Aorta (tissue), 5 donors: ENCODE measurements at places on chromosomes 2 and 18. TPM values are rescaled to one million over a fixed set of nuclear protein-coding genes. Genes with fewer than 3 reads are reported as not detected.
A peak's percentile ranks its signal among the peaks of the same experiment; 100 is the strongest.

- H3K27ac ChIP-seq, result peak overlapping the region; percentile 8
- H3K4me3 ChIP-seq, result no peak overlapping the region
- no peaks in the 10 kb centered on the region for H3K27me3 ChIP-seq
- H3K36me3 ChIP-seq, result no peaks in the 10 kb centered on the region
- DNase-seq, result no peak
- no peaks in the 10 kb centered on the region for H3K4me1 ChIP-seq
Measured at GRCh38 chr2:42795841-42796301, 3.5 kb upstream of the HAAO start.

DNA sequence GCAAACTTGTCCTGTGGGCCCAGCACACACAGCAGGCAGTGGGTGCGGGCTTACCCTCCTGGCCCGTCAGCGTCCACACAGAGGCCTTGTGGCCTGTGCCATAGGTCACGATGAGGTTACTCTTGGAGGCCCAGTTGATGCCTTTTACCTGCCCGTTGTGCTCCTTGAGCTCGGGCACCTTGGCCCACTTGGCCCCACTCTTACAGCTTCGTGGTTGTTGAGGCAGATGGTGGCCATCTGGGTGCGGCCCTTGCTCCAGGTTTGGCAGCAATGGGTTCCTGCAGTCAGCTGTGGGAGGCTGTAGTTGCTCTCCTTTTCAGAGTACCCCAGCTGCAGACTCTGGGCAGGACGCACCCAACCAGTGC, 45.5 kb upstream of the PTH2R start:
- H3K27me3 ChIP-seq, result no peaks in the 10 kb centered on the region
- no peaks in the 10 kb centered on the region for H3K36me3 ChIP-seq
- H3K4me1 ChIP-seq, result no peaks in the 10 kb centered on the region
- H3K27ac ChIP-seq, result no peak overlapping the region
- no peak for DNase-seq

- no peaks in the 10 kb centered on the region for H3K4me1 ChIP-seq
- DNase-seq, result no peak
- no peaks in the 10 kb centered on the region for H3K27me3 ChIP-seq
- no peak overlapping the region for H3K27ac ChIP-seq
Measured at GRCh38 chr2:117359266-117359914, 455.1 kb upstream of the DDX18 start.

- H3K36me3 ChIP-seq, result peaks cover 4% of the 10 kb centered on the region
- H3K27ac ChIP-seq, result no peak overlapping the region
- no peaks in the 10 kb centered on the region for H3K4me1 ChIP-seq
- no peaks in the 10 kb centered on the region for H3K27me3 ChIP-seq
Measured at GRCh38 chr2:38783586-38783985, 5.6 kb downstream of the GEMIN6 start.

- H3K27me3 ChIP-seq, result no peaks in the 10 kb centered on the region
- peaks cover 3% of the 10 kb centered on the region for H3K4me1 ChIP-seq
- H3K4me3 ChIP-seq, result no peak overlapping the region
- no peaks in the 10 kb centered on the region for H3K36me3 ChIP-seq
Measured at GRCh38 chr2:65751408-65751807, 319.0 kb upstream of the SPRED2 start.

DNA sequence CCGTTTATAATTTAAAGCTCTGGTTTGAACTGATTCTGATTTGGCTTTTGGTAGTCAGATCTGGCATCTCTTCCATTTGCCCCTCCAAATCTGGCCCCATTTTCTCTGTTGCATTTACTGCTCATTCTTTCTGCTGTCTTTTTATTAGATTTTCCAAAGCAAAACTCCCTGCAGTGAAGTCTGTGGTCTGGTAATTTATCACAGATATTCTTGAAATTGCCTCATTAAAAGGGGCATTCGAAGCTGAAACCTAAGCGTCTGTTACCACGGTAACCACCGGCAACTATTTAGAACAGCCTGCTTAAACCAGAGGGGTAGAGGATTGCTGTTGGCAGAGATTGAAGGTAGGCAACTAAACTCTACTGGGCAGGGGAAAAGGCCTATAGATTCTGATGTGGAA, 111.5 kb upstream of the UPP2 start:
- no peaks in the 10 kb centered on the region for H3K4me1 ChIP-seq
- H3K27ac ChIP-seq, result no peak overlapping the region
- peaks cover 2% of the 10 kb centered on the region for H3K27me3 ChIP-seq
- H3K36me3 ChIP-seq, result no peaks in the 10 kb centered on the region

LRATD1 gene
- 2.1 TPM for total RNA-seq

TPO gene
- total RNA-seq, result 6.6 TPM

VPS4B gene
- total RNA-seq, result 53.5 TPM

GRCh38 chr18:8754995-8755960, 49.9 kb downstream of the MTCL1 start:
- no peaks in the 10 kb centered on the region for H3K4me1 ChIP-seq
- no peak overlapping the region for H3K4me3 ChIP-seq
- no peak overlapping the region for H3K27ac ChIP-seq
- no peak for DNase-seq
- no peaks in the 10 kb centered on the region for H3K27me3 ChIP-seq
- no peaks in the 10 kb centered on the region for H3K36me3 ChIP-seq

CHST10 gene
- 6.7 TPM for total RNA-seq

- no peak overlapping the region for H3K4me3 ChIP-seq
- H3K27ac ChIP-seq, result no peak overlapping the region
- no peaks in the 10 kb centered on the region for H3K27me3 ChIP-seq
Measured at GRCh38 chr2:2832657-2833056, 501.6 kb upstream of the MYT1L start.

TUBA3E gene
- total RNA-seq, result not detected

DNA sequence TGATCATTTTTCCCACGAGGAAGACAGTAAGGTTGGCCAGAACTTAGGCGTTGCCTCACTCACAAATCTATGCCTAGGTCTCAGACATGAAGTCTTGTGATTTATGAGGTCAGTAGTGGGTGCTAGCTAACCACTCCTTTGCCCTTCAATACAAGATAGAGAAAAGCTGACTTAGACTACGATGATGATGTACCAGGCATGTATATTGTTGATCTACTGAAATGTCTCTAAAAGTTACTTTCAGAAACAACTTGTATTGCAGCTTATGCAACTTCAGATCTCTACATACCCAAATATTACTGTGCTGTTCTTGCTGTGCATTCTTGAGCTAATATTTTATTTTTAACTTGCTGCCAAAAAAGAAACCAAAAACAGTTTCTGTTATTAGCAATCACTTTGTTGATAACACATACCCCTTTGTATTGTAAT, 30.6 kb downstream of the MAPRE2 start:
- H3K4me3 ChIP-seq, result no peak overlapping the region
- no peak overlapping the region for H3K27ac ChIP-seq
- peaks cover 8% of the 10 kb centered on the region for H3K4me1 ChIP-seq
- no peaks in the 10 kb centered on the region for H3K27me3 ChIP-seq

DNA sequence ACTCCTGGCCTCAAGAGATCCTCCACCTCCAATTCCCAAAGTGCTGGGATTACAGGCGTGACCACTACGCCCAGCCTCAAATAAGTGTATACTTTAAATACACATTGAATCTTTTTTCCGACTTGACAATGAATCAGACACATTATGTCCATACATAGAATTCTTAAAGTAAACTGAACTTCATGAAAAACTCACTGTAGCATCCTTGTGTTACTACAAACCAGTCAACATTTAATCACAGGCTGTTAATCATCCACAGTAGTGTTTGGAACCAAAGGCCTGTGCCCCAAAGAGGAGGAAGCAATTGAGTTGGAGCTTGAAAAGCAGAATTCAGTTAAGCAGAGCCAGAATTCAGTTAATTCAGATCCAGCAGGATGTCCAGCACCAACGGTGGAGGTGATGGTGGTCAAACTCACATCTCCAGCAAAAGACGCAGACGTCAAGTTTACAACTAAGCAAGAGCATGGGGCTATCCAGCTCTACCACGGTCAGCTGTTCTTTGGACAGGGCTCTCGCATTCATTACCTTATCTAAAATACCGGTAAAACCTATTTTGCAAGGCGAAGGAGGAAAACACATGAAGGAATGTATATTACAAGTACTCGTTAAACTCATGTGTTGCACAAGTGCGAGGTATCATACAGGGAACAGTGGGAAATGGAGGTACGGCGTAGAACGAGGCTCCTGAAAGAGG, 1.2 kb downstream of the SLC39A6 start:
- no peaks in the 10 kb centered on the region for H3K36me3 ChIP-seq
- H3K27me3 ChIP-seq, result no peaks in the 10 kb centered on the region
- peak overlapping the region; percentile 71 for H3K4me3 ChIP-seq
- no peak for DNase-seq

DNA sequence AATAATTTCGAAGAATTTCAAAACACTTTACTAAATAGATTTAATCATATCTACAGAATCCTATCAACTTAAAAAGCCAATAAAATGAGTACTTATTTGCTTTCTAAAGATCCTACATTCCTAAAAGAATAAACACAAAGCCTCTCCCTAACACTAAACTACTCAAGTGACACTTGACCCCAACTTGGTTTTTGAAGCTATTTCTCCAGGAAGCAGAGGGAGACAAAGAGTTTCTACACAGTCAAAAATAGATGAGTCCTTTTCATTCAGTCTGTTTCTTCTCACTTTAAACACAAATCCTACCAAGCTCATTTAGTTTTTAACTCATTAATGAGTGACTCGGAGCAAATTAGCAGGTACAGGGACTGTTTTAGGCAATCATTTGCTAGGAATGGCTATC, 2.1 kb downstream of the ATL2 start:
- no peaks in the 10 kb centered on the region for H3K27me3 ChIP-seq
- no peak overlapping the region for H3K27ac ChIP-seq
- no peaks in the 10 kb centered on the region for H3K4me1 ChIP-seq
- no peak for DNase-seq

- peak overlapping the region; percentile 72 for H3K4me3 ChIP-seq
- H3K36me3 ChIP-seq, result no peaks in the 10 kb centered on the region
- H3K27ac ChIP-seq, result peak overlapping the region; percentile 87
- DNase-seq, result no peak
Measured at GRCh38 chr2:144507441-144508171, 12.3 kb downstream of the ZEB2 start.

- no peaks in the 10 kb centered on the region for H3K27me3 ChIP-seq
- no peak overlapping the region for H3K27ac ChIP-seq
- H3K36me3 ChIP-seq, result no peaks in the 10 kb centered on the region
- DNase-seq, result no peak
- no peak overlapping the region for H3K4me3 ChIP-seq
- no peaks in the 10 kb centered on the region for H3K4me1 ChIP-seq
Measured at GRCh38 chr2:575030-575726, 102.0 kb downstream of the TMEM18 start.

DNA sequence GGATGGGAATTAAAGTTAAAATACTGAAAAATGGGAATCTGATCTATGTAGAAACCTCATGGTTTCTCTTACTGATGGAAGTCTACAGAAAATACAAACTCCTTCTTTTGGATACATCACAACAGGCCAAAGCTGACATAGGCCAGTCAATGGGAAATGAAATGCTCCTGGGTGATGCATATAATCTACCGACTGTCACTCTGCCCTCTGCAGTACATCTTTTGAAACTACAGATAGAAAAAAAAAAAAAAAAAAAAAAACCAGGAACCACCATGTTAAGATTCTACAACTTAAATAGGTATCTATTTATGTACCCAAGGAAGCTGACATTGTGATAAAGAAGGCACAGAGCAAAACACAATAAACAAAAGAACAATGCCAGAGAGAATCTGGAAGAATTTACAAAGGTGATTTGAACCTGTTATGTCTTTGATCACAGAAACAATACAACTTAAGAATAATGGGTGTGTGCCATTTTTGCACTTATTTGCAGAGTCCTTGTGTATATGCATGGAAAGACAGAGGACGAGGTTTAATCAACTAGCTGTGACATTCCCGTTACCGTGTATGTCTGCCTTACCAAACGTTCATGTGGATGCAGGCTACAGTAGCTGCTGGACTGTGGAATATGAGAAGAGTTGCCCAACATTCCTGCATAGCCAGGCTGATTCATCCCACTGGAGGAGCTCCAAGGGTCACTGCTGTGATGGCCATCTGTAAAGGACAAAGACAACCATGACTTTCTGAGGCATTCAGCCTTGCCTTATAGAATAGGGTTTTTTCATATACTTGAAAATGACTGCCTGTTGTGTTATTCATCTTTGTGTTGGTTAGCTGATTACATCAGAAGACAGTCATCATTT, 312.7 kb downstream of the TCF4 start:
- H3K4me3 ChIP-seq, result no peak overlapping the region
- peaks cover 3% of the 10 kb centered on the region for H3K36me3 ChIP-seq
- H3K27ac ChIP-seq, result no peak overlapping the region
- no peaks in the 10 kb centered on the region for H3K4me1 ChIP-seq
- DNase-seq, result peak; percentile 50
- H3K27me3 ChIP-seq, result no peaks in the 10 kb centered on the region

CNGA3 gene
- total RNA-seq, result not detected

DNA sequence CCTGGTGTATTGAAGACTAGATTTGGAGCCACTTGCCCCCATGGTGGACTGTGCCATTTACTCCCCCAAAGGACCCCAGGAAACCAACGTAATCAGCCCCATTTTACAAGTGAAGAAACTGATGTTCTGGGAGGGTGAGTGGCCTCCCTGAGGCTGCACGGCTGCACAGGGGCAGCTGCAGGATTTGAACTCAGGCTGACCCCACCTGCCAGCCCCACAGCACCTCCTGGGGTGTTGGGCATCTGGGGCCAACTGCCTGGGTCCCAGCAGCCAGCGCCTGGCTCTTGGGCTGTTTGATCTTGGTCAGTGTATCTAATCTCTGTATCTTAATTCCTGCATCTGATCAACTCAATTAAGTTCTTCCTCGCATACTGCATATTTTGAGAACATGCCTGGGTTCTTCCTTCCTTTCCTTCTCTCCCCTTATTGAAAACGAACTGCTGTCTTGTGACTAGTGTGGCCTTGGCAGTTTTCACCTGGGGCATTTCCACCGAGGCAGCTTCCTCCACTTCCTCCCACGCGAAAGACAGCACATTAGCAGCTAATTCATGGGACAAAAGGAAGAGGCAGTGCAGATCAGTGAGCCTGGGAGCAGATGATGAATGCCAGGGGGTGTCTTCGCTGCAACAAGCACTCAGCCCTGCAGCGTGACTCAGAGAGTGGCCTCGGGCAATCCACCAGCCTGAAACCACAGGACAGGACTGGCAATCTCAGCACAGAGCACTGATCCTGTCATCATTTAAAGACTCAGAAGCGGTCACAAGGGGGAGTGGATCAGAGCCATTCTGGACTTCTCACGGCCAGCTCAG, 184.1 kb upstream of the RAB12 start:
- H3K4me3 ChIP-seq, result no peak overlapping the region
- H3K27me3 ChIP-seq, result no peaks in the 10 kb centered on the region
- H3K4me1 ChIP-seq, result no peaks in the 10 kb centered on the region
- DNase-seq, result no peak
- H3K27ac ChIP-seq, result no peak overlapping the region
- no peaks in the 10 kb centered on the region for H3K36me3 ChIP-seq

RGPD3 gene
- 0.18 TPM for total RNA-seq
